Omental fat pad (tissue), 4 donors: ENCODE measurements at places on chromosomes 6 and 20.

GRCh38 chr20:57738484-57738883 lies 28.7 kb upstream of the PMEPA1 start:
- no peak for DNase-seq

GRCh38 chr6:39816747-39817146 lies 24.6 kb downstream of the DAAM2 start:
- DNase-seq, result no peak

GRCh38 chr6:36378243-36378920 lies 9.1 kb downstream of the ETV7 start:
- no peak for DNase-seq

GRCh38 chr20:2101057-2101864 lies at the start of gene STK35:
TSS of gene STK35 (plus strand) at chr20:2101827. CDS start at chr20:2101882, 55 bp downstream.
- DNase-seq, result no peak

DNA sequence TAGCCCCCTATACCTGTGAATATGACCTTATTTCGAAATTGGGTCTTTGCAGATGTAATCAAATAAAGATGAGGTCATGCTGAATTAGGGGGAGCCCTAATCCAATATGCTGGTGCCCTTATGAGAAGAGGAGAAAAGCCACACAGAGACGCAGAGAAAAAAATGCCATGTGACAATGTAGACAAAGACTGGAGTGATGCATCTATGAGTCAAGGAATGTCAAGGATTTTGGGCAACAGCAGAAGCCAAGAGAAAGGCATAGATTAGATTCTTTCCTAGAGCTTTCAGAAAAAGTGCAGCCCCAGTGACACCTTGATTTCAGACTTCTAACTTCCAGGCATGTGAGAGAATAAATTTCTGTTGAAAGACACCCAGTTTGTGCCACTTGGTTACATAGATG lies 47.4 kb upstream of the HS3ST5 start:
- DNase-seq, result no peak
